ENCODE measurements at places on chromosomes 6 and 20.

DNA sequence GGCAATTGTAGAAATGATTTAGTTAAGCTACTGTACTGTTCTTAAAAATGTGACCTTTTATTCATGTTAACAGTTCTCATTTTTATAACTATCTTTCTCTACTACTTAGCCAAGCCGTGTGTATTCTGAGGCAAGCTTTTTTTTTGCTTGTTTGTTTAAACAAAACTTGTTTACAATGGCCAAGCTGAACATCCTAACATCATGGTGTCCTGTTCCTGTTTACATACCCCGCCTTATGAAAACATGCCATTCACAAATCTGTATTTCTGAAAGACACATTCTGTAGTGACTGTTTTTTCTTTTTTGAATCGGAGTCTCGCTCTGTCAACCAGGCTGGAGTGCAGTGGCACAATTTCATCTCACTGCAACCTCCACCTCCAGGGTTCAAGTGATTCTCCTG lies 140.9 kb downstream of the NCOA3 start:
- DNase-seq = no peak

DNA sequence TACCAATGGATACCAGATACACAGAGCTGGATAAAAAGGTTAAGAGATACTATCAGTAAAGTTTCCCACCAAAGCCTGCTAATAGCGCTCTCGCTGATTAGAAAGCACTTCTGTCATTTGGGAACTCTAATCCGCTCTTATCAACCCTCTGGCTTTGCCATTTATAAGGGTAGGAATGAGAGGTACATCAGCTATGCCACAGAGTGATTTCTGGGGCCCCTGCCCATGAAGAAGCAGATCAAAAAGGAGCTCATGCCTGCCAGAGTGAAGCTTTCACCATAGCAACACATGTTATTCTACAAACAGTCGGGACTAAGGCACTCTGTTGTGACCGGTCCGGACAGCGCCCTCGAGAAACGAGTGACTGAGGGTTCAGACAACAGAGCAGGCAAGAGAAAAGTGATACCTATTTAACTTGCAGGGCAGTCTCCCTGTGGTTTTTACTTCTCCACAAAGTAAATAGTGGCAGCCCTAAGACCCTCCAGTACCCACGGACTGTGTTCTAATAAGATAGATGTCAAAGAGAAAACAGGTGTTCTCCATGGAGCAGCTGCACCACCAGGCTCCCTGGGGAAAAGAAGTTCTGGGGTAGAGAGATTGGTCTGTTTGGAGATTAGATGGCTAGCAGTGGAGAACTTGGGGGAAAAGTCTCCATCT lies 5.6 kb downstream of the TRAM2 start:
- DNase-seq = no peak

DNA sequence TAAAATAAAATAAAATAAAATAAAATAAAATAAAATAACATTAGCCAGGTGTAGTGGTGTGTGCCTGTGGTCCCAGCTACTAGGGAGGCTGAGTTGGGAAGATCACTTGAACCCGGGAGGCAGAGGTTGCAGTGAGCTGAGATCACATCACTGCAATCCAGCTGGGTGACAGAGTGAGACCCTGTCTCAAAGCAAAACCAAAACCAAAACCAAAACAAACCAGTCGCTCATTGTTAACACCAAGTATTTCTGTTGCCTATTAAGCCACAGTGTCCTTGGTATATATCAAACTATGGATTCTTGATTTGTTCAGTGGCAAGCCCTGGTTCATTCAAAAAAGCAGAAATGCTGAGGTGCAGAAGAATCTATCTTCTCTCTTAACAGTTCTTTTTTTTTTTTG lies 65.7 kb downstream of the PYGB start:
- no peak for DNase-seq

DNA sequence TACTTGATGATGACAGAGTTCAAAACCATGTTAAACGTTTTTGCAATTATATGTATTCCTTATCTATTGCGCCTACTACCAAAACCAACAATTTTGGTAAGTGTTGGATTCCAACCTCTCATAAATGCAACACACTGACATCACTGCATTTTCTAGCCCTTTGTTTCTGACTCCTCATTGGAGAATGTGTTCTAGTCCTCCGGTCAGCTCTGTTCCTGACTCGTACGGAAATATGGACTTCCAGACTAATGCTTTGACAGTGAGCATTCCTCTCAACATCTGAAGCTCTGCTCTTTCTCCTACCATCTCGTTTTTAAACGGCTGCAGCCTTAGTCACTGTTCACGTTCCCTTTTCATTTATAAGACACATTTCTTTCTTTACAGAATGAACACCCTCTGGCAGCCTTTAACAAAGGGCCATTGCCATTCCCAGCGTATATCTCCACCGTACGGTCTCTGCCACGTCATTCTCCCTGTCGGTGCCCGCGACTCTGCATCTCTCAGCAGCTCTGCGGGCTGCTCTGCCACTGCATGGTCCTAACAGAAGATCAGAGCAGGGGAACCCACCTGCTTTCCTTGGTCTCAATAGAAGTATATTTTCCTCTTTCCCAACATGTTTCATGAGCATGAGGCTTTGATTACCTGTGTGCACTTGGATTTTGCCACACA lies 103.0 kb upstream of the SYNDIG1 start:
- no peak for DNase-seq

- DNase-seq = no peak
These were observed 20.5 kb downstream of the PTK7 start for GRCh38 chr6:43096451-43097097.

- no peak for DNase-seq
These were observed at the start of gene SIRPG for GRCh38 chr20:1657556-1658334. Gene SIRPG (minus strand): TSS chr20:1657779. CDS start chr20:1657714, 65 bp downstream.

GRCh38 chr6:25553502-25553901 lies 98.5 kb upstream of the SCGN start:
- no peak for DNase-seq

DNA sequence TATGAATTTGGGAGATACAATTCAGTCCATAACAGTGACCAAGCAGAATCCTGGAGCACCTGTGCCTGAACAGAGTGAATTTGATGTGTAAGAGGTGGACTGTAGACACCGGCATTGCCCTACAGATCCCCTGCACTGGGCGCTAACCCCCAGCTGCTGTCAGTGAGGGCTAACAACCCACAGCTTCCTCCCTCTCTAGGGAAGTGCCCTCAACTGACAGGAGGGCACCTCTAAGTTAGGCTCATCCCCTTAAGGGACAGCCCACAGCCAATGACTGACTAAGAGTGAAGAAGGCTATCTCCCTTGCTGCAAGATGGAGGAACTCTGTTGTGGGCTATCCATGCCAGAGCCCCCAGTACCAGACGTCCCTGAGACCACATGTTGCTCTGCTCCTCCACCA lies 15.3 kb upstream of the BPIFB1 start:
- DNase-seq = no peak

GRCh38 chr6:29723666-29724588 lies 693 bp downstream of the HLA-F start:
- no peak for DNase-seq

DNA sequence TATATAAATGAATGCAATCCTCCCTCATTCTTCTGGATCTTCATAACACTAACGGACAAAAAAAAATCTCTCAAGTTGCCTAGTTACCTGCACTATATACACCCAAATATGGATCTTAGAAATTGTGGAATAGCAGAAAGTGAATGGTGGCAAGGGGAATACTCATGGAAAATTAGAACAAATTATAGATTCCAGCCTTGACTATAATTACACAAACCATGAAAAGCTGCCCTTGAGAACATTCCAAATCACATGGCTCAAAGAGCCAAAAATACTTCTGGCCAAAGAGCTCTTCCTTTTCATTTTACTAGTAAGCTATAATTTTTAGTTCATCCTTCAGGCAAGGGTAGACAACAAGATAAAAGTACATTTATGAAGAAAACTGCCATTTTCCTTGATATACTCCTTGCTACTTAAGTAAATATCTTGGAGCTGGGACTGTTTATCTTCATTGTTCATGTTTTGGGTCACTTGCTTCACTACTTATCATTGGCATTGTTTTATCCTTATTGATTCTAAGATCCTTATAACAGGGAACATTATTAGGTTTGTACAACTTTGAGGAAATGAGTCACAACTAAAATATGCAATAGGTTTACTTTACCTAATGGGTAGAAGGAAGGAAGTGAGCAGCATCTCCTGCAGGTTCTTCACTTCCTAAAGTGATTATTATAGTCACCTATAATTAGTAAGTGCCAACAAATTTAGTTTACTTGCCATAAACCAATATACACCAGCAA lies 6.4 kb upstream of the MTRES1 start:
- DNase-seq = no peak

- peak; percentile 36 for DNase-seq
These were observed 764 bp downstream of the BAG6 start for GRCh38 chr6:31651602-31652191.

DNA sequence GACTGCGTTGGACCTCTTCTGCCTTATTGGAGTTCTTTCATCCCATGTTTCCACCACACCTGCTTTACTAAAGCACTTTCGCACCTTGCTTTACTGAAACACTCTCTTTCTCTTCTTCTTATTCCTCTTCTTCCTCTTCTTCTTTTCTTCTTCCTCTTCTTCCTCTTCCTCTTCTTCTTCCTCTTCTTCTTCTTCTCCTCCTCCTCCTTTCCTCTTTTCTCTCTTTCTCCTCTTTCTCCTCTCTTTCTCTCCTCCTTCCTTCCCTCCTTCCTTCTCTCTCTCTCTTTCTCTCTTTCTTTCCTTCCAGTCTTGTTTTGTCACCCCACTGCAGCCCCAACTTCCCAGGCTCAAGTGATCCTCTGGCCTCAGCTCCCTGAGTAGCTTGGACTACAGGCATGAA lies 4.0 kb upstream of the RIPPLY2 start:
- no peak for DNase-seq

DNA sequence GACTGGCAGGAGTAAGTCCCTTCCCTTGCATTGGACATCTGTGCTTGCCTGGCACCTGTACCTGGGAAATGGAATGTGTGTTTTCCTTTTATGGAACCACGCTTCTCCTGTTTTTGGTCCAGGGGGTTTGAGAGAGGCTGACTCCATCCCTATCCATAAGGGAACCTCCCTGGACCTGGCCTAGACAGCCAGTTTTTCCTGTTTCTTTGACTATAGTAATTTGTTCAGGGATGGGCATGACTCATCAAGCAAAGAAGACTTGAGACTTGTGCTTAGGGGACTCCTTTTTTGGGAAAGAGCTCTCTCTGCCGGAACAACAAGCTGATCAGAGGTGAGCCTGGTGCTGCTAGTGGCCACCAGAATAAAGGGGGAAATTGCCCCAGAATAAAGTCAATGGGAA lies 393.8 kb downstream of the CDH26 start:
- no peak for DNase-seq

DNA sequence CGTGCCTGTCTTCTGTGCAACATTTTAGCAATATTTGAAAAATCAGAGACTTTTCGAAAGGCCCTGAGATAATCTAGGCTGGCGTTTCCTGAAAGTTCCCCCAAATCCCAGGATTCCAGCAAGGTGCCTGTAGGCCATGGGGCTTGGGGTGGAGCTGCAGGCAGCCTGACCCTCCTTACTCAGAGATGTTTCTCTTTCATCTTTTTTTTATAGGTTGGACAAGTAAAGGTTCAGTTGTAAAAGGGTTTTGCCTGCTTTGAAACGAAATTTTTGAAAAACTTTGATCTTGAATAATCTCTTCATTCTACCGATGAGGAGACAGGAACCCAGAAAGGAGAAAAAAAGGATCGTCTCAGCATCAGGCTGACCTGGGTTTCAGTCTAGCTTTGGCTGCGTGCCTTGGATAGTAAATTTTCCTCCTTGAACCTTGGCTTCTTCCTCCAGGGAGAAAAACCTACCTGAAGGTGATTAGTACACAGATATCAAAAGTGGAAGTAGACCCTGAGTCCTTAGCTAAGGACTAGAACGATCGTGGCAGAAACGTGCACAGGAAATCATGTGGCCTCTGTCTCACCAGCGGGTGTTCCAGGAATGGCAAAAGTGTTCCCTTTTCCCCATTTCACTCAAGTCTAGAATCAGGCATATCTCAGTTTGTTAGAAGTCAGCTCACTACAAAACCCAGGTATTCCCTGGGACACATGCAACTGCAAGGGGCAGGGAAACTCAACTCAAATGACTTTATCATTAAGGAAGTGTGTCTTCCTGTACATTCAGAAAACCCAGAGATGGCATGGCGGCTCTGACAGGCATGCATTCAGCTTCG lies 128.2 kb upstream of the PTPN1 start:
- DNase-seq = no peak

GRCh38 chr6:111724039-111724438 lies 118.4 kb upstream of the TRAF3IP2 start:
- DNase-seq = no peak

DNA sequence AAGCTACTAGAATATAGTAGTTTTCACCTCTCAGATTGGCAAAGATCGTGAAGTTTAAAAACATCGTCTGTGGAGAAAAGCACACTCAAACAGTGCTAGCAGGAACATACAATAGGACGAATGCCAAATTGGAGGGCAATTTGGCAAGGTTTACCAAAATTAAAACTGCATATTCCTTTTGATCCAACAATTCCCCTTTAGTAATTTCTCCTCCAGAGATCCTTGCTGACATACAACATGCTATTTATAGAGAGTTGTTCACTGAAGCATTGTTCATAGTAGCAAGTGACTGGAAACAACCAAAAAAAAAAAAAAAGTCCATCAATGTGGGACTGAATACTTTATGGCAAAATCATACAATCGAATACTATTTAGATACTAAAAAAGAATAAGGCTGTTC lies 202.2 kb downstream of the ATXN1 start:
- DNase-seq = no peak

DNA sequence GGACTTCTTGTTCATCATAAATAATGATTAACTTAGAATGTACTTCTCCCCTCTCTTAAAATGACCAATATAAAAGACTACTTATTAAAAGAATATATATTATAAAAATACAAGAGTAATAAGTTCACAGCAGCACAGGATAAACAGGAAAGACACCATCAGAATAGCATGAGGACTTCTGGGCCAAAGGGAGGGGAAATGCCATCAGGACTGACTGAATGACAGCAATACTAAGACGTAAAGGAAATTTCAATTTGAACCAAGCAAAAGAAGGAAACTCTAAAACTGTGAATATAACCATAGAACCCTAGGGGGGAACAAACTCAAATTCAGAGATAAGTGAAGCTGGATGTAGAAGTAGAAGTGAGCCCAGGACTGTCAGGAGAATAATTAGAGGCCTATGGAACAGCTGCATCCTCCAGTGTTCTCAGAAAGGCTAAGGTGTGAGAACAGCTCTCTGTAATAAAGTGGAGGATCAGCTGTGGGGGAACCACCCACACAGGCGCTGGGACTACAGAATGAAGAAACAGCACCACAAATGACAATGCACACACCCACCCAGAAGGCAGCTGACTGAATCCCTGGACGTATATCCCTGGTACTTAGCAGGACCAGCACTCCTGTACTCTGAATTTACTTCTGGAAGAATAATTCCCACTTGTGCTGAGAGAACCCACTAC lies 37.8 kb downstream of the ZHX3 start:
- no peak for DNase-seq

- DNase-seq = no peak
These were observed 20.9 kb upstream of the POM121L2 start for GRCh38 chr6:27332692-27333641.
